GM19239 (cell line): ENCODE measurements at places on chromosomes 12 and 14.

- no peak for DNase-seq
Observed at GRCh38 chr12:66170606-66171005, 810 bp upstream of the TMBIM4 start.

DNA sequence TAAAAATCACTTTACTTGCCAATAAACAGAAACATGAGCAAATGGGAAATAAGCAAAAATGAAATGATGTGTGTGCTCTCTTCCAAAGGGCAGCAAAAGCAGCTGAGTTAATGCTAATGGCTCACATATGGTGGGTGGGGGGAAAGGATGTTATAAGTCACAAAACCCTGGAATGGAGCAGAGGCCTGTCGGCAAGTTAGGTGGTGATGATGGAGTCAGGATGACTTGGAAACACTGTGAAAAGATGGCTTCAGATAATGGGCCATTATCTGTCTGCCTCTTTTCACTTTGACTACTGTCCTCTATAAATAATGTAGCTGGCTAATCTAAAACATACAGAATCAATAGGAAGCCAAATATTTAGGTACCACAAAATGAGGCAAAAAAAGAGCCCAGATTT lies 228.7 kb downstream of the APAF1 start:
- no peak for DNase-seq

DNA sequence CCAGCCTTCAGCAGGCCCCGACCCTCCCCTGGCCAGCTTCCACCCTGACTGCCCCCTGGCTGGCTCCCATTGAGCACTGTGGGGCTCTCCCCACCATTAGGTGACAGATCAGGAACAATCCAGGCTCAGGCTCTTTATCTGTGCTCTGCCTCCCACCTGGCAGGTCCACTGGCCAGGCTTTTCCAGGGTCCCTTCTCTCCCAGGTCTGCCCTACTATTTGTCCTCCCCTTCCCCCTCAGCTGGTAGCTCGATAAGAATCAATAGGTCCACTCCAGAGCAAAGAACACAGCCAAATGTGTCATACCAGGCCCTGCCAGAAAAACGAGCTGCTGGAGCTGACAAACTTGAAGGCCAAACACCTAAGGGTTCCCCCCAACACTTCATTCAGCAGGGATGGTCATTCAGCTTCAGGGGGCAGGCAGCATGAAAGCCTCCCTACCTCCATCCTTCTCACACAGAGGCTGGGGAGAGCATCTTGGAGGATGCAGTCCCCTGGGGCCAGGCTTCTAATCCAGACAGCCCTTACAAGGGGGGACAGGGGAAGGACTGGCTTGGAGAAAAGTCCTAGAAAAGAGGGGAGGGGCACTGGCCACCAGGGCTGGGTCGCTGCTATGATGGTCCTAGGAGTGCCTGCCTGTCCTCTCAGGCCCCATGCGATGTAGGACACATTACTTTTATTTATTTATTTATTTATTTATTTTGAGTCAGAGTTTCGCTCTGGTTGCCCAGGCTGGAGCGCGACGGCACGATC lies 1.9 kb upstream of the KRT18 start:
- DNase-seq = no peak

DNA sequence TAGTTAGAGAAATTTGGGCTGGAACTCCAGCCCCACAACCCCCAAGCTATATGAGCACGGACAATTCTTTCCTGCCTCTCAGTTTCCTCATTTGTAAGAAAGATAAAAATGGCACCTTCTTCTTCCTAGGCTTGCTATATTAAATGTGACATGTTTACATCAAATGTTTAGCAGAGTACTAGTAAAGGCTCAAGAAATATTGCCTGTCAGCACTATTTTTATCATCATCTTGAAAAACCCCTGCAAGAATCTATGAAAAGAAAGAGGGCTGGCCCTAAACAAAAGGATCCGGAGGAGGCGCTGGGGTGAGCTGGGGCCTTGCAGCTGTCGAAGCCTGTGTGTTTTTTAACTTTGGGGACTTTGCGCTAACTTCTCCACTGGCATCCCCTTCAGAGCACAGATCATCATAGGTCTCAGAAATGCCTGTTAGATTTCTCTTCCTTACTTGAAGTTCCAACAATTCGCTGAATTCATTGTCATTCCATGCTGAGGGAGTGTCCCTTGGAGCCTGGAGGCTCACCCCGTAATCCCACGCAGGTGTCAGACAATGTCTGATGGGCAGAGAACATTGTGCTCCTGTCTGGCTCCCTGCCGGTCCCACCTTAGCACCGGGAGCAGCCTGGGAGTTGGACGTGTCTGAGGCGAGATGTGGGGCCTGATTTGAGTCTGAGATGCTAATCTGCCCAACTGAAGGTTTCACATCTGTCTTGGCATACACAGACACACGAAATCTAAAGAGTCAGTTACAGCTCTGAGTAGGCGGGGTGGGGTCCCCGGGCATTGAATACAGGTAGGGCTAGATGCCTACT lies 206.8 kb downstream of the NUAK1 start:
- DNase-seq = no peak

- DNase-seq = no peak
Observed at GRCh38 chr14:30354439-30354838, 204.5 kb upstream of the G2E3 start.

DNA sequence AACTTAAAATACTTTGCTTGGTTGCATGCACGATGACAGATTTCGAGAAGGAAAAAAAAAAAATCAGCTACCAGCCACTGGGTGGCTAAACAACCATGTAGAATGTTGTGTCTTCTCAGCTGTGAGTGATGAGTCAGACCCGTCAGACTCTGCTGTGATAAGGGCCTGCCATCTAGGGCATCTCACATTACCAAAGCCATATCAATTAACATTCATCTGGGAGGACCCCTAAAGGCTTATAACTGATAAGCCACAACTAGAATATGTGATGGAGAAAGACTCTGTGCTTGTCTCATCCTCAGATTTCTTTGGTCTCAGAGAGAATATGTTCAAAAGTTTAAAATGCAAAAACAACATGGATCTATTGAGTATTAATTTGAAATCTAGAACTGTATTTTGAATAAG lies 111.5 kb downstream of the PAX9 start:
- no peak for DNase-seq

DNA sequence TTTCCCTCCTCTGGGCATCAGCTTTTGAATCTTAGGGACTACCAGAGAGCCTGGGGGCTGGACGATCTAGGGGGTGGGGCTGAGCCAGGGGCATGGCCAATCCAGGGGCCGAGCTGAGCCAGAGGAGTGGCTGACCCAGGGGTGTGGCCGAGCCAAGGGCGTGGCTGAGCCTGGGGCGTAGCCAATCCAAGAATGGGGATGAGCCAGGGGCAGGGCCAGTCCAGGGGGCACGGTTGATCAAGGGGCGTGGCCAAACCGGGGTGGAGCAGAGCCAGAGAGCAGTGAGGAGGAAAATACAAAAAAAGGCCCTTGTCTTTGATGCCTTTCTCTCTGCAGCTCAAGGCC lies 219.3 kb upstream of the NOS1 start:
- no peak for DNase-seq

DNA sequence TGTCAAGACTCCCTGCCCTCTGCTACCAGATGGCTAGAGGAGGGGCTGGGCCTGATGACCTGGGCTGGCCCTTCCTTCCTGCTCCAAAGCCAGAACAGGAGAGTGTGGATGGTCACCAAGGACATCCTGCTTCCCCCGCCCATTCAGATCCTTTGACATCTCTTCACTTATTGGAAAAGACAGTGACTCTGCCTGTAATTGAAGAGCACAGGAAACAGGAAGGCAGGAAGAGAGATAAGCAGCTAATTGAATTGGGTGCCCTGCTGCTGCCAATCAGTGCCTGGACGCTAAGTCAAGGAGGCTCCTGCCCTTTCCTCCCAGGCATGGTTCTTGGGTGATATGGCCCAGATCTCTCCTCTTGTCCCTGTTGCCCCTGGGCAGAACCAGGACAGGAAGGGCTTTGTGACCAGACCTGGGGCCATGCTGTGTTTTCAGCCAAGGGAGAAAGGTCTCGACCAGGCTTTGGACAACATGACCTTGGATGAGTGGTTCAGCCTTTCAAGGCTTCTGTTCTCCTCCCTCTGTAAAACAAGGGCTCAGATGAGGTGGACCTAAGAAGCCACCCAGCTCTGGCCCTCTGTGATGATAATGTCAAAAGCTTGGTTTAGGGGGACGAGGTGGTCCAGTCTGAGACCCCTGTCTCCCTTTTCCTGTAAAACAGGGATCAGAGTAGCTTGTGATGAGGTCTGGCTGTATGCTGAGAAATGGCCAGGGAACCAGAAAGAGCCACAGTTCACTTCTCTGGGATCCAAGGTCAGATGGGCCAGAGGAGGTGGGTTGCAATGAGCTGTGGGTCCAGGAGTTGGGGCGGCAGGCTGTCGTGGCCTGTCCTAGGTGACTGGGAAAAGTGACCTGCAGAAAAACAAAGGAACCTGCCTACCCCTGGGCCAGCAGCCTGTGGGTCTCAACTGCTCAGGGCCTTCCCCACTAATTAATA lies 38.8 kb downstream of the FAM222A start:
- DNase-seq = no peak

GRCh38 chr12:3202734-3203446 lies 125.7 kb downstream of the TSPAN9 start:
- DNase-seq = peak; percentile 83

- no peak for DNase-seq
Observed at GRCh38 chr14:88210426-88210825, 112.6 kb downstream of the KCNK10 start.

DNA sequence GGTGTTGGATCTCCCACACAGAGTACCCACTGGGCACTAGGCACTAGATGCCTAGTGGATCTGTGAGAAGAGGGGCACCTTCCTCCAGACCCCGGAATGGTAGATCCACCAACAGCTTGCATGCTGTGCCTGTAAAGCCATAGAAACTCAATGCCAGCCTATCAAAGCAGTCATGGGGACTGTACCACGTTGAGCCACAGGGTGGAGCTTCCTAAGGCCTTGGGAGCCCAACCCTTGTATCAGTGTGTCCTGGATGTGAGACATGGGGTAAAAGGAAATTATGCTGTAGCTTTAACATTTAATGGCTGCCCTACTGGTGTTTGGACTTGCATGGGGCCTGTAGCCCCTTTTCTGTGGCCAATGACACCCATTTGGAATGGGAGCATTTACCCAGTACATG lies 1024.9 kb downstream of the TMEM121 start:
- DNase-seq = no peak

- no peak for DNase-seq
Observed at GRCh38 chr12:78612190-78612589, 252.4 kb upstream of the SYT1 start.

DNA sequence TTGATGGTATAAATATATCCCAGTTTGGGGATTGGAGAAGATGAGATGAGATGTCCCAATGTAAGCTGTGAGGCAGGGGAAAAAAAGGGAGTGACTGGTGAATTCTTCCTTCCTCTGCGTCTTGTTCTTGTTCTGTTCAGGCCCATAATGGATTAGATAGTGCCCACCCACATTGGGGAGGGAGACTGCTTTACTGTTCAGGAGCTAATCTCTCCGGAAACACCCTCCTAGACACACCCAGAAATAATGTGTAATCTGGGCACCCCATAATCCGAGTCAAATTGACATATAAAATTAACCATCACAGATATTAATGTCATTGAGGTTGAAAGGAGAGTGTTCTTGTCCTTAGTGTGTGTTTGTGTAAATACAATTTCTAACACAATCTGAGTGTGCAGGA lies 29.3 kb downstream of the ETV6 start:
- no peak for DNase-seq

DNA sequence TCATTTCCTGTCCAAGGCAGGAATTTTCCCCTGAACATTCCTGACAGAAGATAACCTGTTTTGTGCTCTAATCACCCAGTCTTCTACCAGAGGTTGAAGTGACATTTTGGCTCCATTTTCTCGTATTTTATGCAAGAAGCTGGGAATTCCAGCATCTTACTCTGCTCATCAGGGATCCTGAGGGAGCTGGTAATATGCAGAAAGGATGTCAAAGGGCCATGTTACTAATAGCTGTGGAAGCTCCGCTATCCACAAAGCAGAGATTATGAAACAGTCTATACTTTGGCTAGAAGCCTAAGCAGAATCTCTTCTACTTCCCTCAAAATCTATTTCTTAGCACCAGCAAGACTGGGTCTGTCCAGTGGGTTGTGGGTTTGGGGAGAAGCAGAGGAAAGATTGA lies 613.0 kb downstream of the DIO2 start:
- DNase-seq = no peak

GRCh38 chr12:65787056-65787865 lies 37.0 kb upstream of the HMGA2 start:
- no peak for DNase-seq

GRCh38 chr14:49702725-49703124 lies 9.8 kb downstream of the KLHDC1 start:
- no peak for DNase-seq

DNA sequence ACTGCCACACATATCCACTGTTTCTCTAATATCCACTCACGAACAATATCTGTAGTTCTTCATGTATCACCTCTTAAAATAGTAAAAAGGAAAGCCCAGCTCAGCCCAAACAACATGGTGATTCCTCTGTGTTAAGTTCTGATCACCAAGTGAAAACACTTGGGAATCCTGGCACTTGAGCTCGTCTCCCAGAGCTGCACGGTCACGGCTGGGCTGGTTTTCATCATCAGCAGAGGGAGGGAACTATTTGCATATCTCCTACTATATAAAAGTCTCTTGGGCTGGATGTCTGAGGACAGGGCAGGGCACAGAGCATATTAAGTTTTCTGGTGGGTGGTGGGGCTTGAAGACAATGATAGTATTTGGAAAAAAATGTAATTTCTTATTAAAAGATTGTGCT lies 870.6 kb downstream of the TMEM121 start:
- no peak for DNase-seq

GRCh38 chr14:79278798-79279644 lies 932.3 kb downstream of the DIO2 start:
- no peak for DNase-seq

DNA sequence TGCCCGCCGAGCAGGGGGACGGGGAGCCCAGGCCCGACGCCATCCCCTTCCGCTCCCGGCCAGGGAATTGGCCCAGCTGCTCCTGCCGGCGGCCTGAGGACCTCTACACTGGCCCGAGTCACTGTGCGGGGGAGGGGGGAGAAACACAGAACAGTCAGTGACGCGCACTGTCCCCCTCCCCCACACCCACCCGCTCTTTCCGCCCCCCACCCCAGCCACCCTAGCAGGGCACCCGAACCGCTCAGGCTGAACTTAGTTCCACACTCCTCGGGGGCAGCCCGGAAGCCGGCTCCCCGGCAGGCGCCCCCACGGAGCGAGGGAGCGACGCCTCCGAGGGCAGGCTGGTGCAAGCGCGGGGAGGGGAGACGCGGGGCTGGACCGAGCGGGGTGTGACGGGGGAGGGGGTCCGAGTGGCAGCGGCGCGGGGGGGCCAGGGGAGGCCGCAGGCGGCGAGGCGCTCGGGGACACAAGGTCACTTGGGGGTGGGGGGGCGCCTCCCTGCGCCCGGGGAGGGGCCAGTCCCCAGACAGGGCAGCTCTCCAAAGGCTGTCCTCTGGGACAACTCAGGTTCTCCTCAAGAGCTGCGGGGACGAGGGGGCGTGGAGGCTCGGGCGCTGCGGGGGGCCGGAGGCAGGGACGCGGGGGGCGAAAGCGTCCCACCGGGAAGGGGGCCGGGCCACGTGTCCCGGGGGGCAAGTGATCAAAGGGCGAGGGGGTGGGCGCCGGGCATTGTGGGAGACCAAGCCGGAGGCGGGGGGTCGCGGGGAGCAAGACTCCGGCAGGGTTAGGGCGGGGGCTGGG lies 648 bp downstream of the CHD4 start:
- peak; percentile 32 for DNase-seq

- DNase-seq = no peak
Observed at GRCh38 chr12:68767191-68767590, 21.2 kb downstream of the SLC35E3 start.

- no peak for DNase-seq
Observed at GRCh38 chr12:120858306-120859088, 45.7 kb downstream of the SPPL3 start.
